ENCODE measurements at places on chromosomes 1 and 21.

DNA sequence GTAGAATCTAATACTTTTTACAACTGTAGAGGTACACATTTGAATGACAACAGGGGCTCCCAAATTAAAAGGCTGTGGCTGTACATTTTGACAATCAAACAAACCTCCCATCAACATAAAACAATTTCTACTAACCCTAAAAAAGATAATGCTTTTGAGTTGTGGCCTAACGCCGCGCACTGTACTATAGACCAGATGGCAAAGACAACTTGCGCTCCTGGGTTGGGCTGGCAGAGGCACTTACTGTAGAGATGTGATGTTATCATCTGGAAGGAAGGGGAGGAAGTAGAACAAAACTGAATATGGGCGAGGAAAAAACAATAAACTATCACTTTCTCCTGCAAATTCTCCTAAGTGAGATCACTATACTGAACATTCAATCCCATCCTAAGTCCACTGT, 26.1 kb downstream of the SPRTN start:
- no peak for DNase-seq

DNA sequence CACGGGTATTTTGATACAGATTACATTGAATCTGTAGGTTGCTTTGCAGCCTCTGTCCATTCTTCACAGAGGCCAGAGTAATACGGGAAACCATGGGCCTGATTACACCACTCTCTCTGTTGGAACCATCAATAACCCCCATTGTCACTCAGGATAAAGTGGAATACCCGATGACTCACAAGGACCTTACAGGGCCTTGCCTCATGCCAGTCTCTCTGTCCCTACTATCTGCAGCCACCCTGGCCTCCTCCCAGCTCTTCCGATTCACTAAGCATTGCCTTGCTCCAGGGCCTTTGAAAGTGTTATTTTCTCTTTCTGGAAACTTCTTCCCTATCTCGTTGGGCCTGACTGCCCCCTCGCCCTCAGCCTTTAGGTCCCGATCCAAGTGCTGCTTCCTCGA, 61.7 kb downstream of the HMGB4 start:
- DNase-seq: peak; percentile 42

DNA sequence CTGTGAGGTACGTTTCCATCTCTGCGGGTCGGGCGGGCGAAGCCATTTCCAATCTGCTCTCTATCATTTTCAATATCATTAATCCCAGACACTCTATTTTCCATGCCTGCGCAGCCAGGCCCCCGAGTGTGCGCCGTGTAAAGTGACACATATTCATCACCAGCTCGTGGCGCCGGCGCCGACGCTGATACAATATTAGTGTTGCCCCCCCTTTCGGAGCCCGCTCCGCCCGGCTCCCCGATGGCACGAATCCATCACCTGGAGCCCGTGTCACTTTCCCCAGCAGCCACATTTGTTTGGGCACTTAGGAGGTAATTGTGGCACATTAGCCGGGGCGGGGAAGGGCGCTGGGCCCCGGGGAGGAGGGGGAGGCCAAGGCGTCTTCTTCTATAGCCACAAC, 33.7 kb upstream of the DMBX1 start:
- no peak for DNase-seq

DNA sequence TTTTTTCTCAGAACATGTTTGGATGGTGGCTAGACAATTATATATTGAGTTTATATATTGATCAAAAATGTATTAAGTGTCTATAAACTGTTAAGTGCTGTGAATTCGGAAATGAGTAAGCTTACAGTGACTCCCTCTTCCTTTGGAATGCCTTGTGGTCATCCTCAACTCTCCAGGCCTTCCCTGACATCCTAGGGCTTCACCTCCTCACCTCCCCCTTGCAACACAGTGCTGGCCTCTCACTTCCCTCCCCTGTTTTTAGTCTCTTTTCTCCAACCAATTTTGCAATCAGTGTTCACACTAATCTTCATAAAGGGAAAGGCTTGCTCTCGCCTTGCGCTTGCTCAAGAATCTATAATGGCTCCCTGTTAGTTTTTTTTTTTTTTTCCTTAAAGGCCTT, 95.1 kb upstream of the C1orf21 start:
- no peak for DNase-seq

DNA sequence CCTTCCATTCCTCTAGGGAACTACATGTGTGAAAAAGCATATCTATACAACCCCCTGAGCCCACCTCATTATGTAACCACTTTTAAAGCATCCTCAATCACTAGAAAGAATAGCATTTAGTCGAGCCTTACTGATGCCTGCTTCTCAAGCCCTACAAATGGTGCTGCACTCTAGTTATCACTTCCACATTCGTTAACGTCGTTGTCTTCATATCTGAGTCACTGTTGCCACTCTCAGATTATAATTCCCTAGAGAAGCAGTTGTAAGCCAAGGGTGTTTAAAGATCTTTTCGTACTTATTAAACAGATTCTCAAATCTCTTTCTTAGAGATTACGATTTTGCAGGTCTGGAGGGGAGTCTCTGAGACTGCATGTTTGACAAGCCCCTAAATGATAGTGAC, 16.5 kb downstream of the ATP1B1 start:
- DNase-seq: no peak
